Dermis microvascular lymphatic vessel endothelial cell (primary cell): ENCODE measurements at places on chromosomes 12 and 14. TPM values are rescaled to one million over a fixed set of nuclear protein-coding genes. Genes with fewer than 3 reads are reported as not detected.

DNA sequence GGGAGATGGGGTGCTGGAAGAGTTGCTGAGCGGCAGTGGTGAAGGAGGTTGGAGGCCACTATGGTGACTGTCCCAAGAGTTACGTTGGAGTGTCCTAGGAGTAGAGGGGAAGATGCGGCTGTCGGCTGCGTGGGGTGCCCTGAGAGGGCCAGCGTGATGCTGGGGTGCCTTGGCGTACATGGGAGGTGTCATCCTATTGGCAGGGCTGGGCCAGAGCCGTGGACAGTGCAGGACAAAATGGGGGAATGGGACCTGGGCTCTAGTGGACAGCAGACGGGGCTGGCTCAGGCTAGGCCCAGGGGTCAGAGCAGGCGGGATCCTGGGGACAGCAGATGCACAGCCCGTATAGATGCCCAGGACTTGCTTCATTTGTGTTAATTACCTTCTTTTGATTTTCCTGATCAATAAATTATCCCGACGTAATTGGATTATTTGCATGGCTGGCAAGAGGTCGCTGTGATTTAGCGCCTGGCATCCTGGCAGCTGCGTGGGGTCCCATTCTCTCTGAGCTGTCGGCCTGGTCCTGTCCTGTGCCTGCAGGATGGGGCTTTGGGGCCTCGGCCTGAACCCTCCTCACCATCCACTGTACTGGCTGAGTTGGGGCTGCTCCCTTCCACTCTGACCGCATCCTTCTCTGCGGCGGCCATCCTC is 203.9 kb upstream of the C14orf180 start:
- DNase-seq, result no peak

DNA sequence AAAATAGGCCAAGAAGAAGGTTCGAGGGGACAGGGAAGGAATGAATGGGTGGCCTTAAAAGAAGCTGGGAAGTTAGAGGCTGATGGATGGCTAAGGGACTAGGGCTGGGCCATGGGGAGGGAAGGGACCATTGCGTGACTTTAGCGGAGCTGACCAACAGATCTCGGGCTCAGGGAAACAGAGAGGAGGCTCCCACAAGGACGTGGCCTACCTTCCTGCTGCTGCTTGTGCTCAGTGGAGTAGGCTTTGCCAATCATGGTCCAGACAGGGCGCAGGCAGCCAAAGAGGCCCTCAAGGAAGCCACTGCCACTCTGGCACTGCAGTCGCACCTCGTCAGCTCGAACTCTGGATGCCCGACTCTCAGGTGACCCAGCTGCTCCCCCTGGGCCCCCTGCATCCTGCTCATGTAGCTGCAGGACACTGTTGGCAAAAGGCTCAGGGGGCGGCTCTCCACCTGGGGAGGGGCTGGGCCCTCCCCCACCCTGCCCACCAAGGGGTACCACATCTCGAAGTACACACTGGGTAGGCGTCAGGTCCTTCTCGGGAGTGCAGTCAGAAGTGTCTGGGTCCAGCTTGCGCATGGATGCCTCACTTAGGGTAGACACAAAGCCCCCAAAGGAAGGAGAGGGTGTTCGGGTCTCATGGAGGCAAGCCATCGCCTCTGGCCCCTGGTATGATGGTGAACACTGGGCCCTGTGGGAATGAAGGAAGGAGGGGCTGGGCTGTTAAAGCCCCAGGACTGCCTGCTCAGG is 12.3 kb downstream of the MAP3K12 start:
- no peak for DNase-seq

DNA sequence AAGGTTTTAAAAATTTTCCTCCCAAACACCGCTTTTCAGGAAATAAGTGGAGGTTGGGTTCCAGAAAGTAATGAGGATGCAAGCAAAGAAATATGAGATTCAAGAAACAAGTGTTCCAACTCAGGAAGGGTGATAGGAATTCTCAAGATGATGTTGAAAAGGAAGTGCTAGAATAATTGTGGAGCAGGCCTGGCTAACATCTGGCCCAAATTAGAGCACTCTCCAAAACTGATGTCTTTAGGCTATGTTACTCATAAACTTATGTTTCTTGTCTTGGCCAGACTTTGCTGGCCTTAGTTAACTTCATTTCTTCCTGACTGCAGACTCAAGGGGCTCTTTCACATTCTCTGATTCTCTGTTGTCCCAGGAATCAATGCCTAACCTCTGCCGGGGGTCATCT is 116.3 kb downstream of the TMTC3 start:
- DNase-seq, result no peak

- peak; percentile 54 for DNase-seq
These were observed 38.2 kb upstream of the FBLN5 start for GRCh38 chr14:91985521-91986255.

DNA sequence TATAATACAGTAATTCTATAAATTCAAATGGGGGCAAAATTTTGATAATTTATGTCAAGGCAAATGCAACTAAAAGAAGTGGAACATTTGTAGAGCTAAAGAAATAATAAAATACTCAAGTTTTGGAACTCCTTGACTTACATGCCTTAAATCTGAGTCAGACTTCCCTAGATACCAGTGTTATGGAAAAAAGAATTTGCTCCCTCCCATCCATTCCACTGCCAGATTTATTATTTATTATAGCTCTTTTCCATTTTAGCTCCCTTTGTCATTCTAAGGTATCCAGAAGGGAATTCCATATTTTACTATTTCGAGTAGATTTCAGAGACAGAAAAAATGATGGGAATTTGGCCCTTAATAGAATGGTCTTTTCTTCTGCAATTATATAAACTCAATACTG is 44.0 kb downstream of the RHOJ start:
- peak; percentile 53 for DNase-seq

- no peak for DNase-seq
These were observed 148.2 kb downstream of the ADGRD1 start for GRCh38 chr12:131101703-131102492.

- DNase-seq, result no peak
These were observed 363.9 kb downstream of the BCL11B start for GRCh38 chr14:98908050-98908449.

- no peak for DNase-seq
These were observed 26.9 kb downstream of the BATF start for GRCh38 chr14:75549169-75549568.

DNA sequence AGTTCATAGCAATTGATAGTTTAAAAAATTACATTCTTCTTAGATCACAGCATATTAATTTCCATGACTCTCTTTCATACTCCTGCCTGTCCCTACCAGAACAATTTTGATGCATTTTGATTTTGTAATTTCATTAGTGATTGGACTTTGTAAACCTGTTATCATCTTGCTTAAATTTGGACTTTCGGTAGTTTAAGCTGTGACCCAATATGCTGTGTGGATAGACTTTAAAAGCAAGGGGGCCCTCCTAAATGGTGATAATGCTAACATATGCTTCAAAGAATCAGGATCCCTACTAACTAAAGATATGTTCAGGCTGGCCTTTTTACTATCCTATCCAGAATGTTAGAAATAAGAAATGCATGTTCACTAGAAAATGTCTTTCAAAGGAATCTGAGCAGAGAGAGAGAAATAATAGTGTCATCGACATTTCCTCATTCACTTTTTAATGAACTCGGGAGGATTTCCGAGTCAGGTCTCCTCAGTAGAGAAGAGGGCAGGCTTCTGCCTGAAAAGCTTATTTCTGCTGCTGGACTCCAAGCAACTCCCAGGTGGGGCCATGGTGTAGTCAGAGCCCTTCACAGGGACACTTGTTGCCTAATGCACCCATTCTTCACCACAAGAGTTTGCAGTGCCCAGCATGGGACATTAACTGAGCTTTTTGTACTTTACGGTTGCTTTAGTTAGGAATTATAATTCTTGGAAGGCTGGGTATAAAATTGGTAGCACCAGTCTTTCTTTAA is 16.7 kb downstream of the SLC38A4 start:
- DNase-seq, result no peak

- DNase-seq, result no peak
These were observed 111.9 kb downstream of the PIK3C2G start for GRCh38 chr12:18373181-18373580.

DNA sequence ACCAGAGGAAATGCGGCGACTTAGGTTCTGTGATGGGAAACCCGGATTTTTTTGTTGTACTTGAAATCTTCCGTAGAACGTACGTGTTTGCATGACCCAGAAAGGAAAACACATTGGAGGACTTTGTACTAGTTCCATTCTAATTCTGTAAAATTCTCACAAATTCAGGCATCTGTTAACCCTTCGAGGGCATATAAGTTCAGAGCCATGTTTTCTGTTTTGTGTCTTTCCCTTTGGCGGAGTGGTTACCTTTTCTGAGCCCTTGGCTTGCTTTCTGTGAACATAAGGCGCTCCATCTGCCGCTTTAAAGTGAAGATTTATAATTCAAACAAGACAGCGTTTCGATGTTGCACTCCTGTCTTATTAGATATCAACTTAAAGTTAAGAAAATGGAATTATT is 34.2 kb downstream of the BICD1 start:
- no peak for DNase-seq

DNA sequence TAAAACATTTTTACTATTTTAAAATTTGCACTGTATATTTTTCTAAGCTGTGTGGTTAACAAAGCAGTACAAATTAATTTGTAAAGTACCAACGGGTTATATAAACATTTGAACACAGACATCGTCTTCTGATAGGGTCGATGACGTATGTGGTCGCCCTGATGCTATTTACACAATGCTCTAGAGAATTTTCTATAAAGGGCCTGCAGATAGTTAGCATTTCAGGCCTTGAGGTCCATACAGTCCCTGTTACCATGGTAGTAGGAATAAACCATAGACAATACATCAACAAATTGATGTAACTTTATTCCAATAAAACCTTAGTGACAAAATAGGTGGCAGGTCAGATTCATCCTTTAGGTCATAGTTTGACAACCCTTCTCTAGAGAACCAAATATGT is 25.7 kb upstream of the PDZRN4 start:
- DNase-seq, result no peak

GRCh38 chr14:90541076-90541634 is 144.3 kb downstream of the CALM1 start:
- DNase-seq, result no peak

- no peak for DNase-seq
These were observed 746.2 kb upstream of the USP15 start for GRCh38 chr12:61514016-61514415.

- DNase-seq, result no peak
These were observed 22.9 kb downstream of the SPTLC2 start for GRCh38 chr14:77593501-77593961.

DNA sequence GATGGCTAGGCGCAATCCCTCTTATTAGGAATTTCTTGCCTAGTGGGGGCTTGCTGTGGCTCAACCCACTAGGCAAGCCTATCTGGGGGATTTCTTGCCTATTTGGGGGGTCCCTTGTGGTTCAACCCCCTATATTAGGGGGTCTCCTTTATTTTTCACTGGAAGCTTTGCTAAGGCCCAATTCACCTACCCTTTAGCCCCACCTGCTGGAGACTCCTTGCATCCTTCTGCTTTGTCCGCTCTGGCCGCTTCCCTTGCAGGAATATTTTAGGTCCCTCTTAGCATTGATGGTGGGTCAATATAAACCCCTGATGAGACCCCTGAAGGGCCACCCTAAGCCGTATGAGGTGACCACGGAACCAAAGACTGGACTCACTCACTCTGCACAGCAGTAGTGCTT is 1552.1 kb downstream of the AACS start:
- peak; percentile 2 for DNase-seq

DNA sequence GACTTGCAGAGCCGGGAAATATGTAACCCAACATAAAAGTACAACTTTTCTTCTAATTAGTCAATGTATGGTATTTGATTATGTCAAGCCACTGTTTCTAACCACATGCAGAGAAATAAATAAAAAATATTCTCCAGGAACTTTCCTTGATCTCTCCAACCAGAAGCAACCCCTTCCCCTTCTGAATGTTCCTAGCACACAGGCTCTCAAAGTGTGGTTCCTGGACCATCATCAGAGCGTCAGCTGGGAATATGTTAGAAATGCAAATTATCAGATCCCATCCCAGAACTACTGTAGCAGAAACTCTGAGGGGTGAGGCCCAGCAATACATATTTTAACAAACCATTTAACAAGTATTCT is 21.0 kb upstream of the ITPR2 start:
- DNase-seq, result no peak

DNA sequence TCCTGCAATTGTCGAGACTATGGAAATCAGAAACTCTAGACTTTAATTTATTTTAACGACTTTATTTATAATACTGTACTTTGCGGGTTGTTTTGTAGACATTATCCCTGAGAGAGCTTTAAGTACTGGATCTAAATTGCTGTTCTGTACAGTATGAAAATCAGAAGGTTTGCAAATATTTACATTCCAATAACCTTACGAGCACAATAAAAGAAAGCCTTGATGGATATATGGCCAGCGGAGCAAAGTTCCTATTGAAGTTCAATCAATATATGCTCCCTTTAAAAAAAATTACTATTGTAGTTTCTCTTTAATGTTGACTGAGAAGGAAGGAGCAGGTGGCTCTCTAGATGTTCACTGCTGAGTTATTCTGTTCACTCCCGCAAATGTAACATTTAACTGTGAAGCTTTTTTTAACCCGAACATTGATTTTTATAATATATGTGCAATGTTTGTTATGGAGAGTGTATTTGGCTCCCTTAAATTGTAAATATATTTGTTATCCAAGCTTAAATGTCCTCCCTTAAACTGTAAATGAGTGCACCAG is 235.3 kb downstream of the PLCZ1 start:
- no peak for DNase-seq

DNA sequence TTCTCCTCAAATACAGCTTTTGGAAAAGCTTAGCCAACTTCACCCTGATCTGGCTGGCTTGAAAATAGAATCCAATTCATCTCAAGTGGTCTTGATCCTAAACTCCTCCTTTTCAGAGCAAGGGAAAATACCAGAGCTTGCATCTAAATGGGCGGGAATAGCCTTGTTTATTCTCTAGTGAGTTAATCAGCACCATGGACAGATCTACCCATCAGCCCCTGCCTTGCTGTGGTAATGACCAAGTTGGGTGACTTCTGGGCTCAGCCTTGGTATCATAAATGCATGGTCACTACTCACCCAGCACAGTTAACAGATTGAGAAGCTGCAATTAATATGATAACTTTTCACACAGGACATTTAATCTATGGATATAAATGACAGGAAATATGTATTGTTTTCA is 196.6 kb downstream of the GLT1D1 start:
- no peak for DNase-seq

DNA sequence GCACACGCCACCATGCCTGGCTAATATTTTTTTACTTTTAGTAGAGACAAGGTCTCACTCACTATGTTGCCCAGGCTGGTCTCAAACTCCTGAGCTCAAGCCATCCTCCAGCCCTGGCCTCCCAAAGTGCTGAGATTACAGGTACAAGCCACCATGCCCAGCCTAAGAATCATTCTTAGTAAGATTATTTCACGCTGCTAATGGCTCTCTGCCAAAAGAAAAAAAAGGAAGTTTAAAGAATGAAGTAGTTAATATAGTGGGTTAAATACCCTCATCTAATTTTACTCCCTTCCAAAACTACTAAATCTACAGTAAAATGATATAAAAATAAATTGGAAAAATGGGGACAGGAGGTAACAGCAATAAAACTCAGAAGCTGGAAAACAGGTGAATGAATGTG is 2.6 kb downstream of the ETFRF1 start:
- no peak for DNase-seq

GNB3 gene
- total RNA-seq, result 0.13 and 0.25 TPM in 2 replicates

PA2G4 gene
- total RNA-seq, result 91.8 and 130 TPM in 2 replicates

TSPAN19 gene
- total RNA-seq, result 0.13 TPM in 2 replicates

SMCO3 gene
- total RNA-seq, result 0.89 and 1.4 TPM in 2 replicates

CAPZA3 gene
- not detected in 2 replicates for total RNA-seq

SRRM4 gene
- total RNA-seq, result not detected in 2 replicates

NXPH4 gene
- under 0.01 TPM in 1 of 2 replicates, not detected in the other for total RNA-seq

TMED8 gene
- 8.3 and 8.7 TPM in 2 replicates for total RNA-seq

TPPP2 gene
- not detected in 2 replicates for total RNA-seq

KCNC2 gene
- total RNA-seq, result not detected in 2 replicates

ACRBP gene
- total RNA-seq, result 0.39 and 0.51 TPM in 2 replicates

LTBR gene
- total RNA-seq, result 30.7 and 47.9 TPM in 2 replicates

RGS6 gene
- not detected in 2 replicates for total RNA-seq
